CD4-positive, alpha-beta T cell treated with Interleukin-2 at 100 ng/mL for 4 hours (primary cell): ENCODE measurements at places on chromosomes 16 and 17.

- DNase-seq: no peak
Measured at GRCh38 chr17:45040459-45040858, 11.0 kb downstream of the DCAKD start.

DNA sequence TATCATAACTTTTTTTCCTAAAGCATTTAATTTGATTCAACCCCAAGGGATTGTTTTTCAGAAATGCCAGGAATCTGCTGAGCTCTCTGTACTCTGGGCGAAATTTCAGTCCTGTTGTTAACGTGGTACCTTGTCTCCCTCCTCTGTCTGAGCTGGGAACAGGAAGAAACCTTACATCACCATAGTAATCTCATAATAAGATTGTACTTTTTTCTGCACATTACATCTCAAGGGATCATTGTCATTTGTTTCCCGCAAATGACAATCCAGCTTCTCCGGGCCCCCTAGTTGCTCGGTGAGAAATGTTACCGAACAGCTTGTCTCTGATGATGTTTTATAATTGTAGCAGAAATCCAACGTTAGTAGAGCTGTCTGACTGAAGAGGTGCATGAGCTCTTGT lies 152.7 kb upstream of the ERCC4 start:
- no peak for DNase-seq

DNA sequence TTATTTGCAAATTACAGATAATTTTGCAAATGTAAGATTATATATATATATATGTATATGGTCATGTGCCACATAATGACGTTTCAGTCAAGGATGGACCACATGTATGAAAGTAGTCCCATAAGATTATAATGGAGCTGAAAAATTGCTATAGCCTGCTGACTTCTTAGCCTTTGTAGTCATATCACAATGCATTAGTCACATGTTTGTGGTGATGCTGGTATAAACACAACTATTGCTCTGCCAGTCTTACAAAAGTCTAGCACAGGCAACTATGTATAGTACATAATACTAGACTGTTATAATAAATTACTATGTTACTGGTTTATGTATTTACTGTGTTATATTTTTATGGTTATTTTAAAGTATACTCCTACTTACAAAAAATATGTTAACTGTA lies 444.3 kb downstream of the KCNJ2 start:
- no peak for DNase-seq

DNA sequence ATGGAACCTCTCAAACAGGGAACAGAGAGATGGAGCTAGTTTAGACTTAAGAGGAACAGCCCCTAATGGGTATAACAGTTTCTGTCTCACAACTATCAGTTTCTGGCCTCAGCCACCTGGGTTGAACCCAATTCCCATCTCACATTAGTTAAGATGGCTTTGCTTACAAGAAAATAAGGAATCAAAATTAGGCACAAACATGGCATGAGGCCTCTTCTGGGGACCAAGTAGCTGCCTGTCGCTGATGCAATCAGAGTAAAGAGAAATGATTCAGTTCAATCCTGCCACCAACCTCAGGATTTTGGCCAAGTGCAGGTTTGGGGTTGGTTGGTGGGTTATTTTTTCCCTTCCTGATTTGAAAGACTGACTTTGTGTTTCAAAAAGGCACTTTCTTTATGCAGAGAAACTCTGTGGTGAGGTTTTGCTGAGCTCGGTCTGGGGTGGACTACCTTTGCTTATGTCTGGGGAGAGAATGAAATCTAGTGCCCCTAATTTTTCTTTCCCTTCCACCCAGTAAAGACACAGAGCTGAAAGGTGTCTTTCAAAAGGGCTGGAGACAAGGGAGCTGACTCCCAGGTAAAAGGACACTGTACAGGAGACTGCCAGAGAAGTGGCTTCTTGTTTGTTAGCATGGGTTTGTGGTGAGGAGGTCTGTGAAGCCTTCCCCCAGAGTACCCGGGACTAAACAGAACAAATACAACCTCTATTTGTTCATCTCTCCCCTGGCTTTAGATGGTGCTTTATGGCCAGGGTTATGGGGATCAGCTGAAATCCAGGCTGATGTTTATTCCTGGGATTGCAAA lies 44.8 kb upstream of the NFAT5 start:
- no peak for DNase-seq

DNA sequence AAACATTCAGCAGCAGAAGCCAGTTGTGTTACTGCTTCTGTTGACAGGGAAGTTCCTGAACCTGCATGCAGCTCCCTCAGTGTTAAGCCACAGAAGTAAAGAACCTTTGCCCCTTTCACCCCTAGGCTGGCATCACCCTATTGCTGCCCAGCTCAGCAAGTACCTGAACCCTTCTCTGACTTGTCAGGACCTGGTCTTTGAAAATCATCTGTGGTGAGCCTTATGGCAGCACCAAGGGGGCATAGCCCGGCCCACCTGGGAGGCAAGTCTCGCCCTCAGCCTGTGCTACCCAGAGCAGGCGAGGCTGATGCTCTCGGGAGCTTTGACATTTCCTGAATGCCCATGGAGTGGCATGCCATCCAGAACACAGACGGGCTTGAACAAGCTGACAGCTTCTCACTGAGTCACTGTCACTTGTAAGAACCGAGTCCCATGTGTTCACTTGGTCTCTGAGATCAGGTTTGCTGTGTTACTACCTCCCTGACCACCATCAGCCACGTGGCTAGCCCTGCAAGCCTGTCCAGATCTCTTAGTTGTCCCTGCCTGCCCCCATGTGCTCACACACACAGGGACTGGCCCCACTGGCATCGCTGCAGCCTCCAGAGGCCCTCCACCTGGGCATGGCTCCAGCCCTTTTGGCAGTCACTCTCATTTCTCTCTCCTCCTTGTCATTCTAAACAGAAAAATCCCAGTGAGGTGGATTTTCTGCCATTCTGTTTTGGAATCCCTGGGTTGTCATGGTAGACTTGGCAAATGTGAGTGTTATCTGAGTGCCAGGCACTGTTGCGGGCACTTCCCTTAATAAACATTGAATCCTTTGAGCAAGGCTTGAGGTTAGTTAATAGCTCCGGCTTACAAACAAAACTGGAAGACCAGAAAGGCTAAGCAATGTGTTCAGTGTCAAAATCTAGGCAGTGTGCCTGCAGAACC lies 2.9 kb upstream of the CARMIL2 start:
- no peak for DNase-seq

DNA sequence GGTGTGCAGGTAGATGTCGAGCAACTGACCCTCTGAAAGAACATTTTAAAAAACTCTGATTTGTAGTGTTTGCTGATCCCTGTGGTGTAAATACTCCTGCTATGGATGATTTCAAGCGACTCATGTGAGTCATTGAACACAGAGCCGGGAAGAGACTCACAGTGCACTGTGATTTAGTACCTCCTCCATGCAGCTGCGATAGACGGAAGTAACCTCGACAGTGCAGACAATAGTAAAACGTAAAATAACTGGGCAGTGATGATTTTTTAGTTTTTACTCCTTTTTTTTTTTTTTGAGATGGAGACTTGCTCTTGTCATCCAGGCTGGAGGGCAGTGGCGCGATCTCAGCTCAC lies 8.7 kb downstream of the TBX21 start:
- no peak for DNase-seq

DNA sequence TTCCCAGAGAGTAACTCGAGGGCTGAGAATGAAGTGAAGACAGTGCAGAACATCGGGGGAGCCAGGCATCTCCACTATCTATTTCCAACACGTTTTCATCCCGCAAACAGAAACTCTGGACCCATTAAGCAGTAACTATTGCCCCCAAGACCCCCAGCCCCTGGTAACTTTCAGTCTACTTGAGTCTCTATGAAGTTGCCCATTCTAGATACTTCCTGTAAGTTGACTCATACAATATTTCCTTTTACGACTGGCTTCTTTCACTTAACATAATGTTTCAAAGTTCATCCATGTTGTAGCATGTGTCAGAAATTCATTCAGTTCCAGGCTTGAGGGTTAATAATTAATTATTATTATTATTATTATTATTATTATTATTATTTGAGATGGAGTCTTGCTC lies 19.5 kb downstream of the MYO15B start:
- DNase-seq: no peak

GRCh38 chr17:73943416-73944110 lies 259.9 kb upstream of the RPL38 start:
- no peak for DNase-seq

DNA sequence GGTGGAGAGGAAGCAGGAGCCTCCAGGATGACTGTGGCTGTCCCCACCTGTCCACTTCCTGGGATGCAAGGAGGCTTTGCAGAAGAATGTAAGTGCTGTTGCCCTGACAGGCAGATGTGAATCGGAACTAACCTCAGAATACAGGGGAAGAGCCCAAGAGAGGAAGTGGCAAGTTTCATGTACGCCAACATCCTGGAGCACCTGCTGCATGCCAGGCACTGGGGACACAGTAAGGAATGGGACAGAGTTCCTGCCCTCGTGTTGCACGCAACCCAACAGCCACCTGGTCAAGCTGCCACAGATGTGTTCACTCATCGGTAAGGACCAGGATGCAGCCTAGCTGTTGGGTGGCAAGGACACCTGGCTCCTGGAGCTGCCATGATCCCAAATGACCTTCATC lies 98.6 kb upstream of the RPL38 start:
- no peak for DNase-seq

GRCh38 chr16:22424161-22424937 lies 49.9 kb upstream of the CDR2 start:
- DNase-seq: no peak

GRCh38 chr17:72515291-72516065 lies 394.7 kb downstream of the SOX9 start:
- no peak for DNase-seq

DNA sequence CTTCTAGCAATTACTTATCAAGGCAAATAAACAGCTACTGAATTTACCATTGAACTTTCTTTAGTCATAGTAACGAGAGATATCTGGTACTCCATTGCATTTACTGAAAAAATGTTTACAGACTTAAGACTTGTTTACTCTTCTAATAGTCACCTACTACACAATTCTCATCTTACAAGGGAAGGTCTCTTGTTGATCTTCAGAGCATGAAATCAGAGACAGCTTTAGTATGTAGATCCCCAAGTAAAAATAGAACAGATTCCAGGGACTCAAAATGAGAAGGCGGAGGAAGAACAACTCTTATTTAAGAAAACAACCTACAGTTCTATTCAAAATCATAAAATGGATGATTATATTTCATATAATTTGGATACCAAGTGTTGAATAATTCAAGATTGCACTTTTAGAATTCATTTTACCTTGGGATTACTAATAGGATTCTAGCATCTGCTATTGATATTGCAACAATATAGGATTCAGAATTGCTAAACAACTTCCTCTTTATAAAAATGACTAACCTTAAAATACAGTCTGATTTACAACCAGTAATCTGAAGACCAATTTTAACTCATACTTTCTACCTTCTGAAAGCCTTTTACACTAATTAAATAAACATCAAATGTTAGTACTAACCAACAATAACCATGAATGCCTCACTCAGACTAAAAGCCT lies 20.8 kb downstream of the UBE2G1 start:
- DNase-seq: no peak

DNA sequence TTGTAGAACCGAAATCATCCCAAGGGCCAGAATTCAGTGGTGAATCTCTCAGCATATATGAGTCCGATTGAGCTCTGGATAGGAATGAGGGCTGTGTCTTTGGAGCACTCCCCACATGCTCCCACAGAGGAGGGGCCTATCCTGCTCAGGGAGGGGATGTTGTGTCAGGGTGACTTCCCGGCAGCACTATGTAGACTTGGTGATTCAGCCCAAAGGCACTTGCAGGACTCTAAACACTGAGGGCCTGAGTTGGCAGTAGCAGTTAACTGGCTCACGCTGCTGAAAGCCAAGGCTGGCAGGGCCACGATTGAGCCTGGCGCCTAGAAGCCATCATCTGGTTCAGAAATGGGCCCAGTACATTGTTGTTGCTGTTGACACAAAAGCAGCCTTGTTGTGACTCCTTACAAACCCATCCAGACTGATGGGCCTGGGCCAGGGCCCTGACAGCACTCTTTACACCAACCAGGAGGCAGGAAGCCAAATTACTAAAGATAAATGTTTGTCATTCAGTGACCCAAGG lies 31.9 kb downstream of the NMT1 start:
- no peak for DNase-seq

- no peak for DNase-seq
Measured at GRCh38 chr17:57943645-57944044, 11.6 kb downstream of the CUEDC1 start.

DNA sequence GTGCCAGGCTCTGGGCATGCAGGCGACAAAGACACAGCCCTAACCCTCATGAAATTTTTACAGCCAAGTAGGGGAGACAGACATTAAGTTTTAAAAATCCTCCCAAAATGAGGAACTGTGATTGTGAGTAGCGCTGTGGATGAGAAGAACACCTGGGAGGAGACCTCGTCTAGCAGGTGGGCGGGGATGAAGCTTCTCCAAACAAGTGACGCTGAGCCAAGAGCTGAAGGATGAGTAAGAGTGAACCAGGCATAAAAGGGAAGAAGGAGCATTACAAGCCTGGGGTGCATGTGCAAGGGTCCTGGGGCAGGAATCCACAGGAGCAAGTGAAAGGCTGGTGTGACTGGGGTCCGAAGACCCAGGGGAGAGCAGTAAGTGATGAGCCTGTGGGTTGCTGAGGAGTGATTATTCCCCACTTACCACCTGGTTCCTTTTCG lies 149.4 kb upstream of the HS3ST2 start:
- DNase-seq: no peak

- no peak for DNase-seq
Measured at GRCh38 chr16:55501549-55502322, 7.1 kb upstream of the LPCAT2 start.

- no peak for DNase-seq
Measured at GRCh38 chr16:51434567-51435198, 283.6 kb upstream of the SALL1 start.

GRCh38 chr17:46910179-46910927 lies 12.6 kb upstream of the GOSR2 start:
- DNase-seq: no peak

DNA sequence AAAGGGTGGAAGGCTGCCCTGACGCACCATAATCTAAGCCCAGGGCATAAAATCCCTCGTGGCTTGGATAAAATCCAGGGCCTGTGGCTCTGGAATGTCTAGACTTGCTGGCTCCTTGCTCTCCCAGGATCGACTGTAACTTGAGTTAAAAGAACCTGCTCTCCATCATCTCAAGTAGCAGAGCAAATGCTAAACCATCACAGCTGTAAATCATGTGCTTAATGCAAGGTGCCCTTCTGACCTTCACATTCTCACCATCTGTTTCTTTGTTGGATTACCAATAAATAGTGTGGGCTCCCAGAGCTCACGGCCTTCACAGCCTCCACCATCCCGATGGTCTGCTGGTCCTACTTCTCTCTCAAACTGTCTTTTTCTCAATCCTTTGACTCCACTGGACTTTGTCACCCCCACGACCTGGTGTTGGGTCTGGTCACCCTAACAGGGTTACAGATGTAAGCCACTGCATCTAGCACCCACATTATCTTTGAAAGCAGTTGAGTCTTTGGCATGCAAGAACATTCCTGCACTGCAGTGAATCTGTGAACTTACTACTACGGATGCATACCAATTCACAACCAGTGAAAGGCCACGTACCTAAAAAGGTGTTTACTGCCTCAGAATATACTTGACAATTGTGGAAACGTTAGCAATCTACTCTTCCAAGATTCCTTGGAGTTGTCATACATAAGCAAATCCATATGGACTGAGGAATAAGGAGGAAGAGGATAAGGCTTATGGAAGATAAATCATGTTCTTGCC lies 15.3 kb downstream of the RSL1D1 start:
- no peak for DNase-seq

- DNase-seq: no peak
Measured at GRCh38 chr16:12930881-12931280, 29.5 kb downstream of the SHISA9 start.

GRCh38 chr16:85334718-85335583 lies 222.7 kb upstream of the CIBAR2 start:
- DNase-seq: no peak

- no peak for DNase-seq
Measured at GRCh38 chr17:66413559-66414520, 111.4 kb downstream of the PRKCA start.

GRCh38 chr17:32840241-32840640 lies 36.7 kb downstream of the MYO1D start:
- DNase-seq: no peak
